Fibroblast of skin of scalp (primary cell): ENCODE measurements at places on chromosomes 5 and 9.

- DNase-seq, result peak; percentile 70
Measured at GRCh38 chr5:89036704-89037489, 153.9 kb upstream of the MEF2C start.

- no peak for DNase-seq
Measured at GRCh38 chr5:138990986-138991590, 116.0 kb upstream of the LRRTM2 start.

DNA sequence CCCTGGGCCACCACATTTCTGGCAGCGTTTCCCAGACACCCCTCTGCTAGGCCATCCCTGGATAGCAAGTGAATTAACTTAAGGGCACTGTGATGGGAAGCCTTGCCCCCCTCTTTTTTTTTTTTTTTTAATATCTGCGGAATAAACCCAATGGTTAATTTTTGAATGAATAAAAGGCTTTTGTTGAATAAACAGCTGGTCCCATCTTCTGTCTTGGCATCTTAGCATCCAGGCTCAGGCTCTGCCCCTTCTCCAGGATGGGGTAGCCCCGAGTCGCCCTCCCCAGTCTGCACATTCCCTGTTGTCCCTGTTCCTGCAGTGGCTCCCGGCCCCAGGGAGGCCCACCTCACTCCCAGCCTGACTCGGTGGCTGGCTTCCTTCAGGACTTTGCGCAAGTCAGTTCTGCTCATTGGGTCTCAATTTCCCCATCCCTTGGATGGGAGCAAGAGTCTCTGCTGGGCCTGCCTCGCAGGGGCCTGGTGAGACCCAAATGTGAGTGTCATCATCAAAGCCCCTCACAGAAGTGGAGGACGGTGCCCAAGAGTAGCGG lies 29.0 kb upstream of the HMCN2 start:
- DNase-seq, result no peak

DNA sequence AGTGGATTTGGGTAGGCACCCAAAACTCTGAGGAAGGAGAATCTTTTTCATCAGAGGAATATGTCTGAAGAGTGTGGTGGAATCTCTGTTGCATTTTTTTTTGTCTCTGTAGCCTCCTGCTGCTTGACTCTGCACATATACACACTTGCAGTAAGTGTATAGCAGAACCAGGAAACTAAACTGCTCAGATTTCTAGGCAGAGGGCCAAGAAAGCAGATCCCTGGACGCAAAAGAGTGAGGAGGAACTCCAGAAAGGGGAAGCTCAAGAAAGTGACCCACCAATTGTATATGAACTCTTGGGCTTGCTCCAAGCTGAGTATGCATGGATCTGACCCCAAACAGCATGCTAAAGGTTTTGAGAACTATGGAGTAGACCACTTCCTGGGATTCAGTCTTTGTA lies 181.8 kb downstream of the GADD45G start:
- peak; percentile 42 for DNase-seq

GRCh38 chr9:112624711-112625707 lies 92.9 kb downstream of the INIP start:
- no peak for DNase-seq

DNA sequence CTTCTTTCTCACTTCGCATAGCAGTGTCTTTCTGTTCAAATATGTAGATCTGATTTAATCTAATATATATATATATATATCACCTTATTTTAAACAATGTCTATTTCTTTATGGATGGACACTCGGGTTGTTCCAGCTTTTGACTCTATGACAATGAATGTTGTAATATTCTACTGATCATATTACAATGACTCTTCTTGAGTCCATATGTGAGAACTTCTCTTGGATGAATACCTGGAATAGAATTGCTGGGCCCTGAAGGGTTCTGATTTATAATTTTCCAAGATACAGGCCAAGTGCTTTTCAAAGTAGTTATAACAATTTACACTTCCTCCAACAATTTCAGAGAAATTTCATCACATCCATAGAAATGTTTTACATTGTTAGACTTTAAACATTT lies 28.8 kb downstream of the NTRK2 start:
- DNase-seq, result no peak
